ENCODE measurements at places on chromosomes 13 and 19.

- DNase-seq = no peak
Measured at GRCh38 chr19:46408664-46409039, 4.7 kb downstream of the CCDC8 start.

GRCh38 chr19:46373491-46374359, 26.8 kb downstream of the PPP5C start:
- DNase-seq = no peak

GRCh38 chr19:40741527-40742390, 8.5 kb downstream of the ACTMAP start:
- DNase-seq = no peak

DNA sequence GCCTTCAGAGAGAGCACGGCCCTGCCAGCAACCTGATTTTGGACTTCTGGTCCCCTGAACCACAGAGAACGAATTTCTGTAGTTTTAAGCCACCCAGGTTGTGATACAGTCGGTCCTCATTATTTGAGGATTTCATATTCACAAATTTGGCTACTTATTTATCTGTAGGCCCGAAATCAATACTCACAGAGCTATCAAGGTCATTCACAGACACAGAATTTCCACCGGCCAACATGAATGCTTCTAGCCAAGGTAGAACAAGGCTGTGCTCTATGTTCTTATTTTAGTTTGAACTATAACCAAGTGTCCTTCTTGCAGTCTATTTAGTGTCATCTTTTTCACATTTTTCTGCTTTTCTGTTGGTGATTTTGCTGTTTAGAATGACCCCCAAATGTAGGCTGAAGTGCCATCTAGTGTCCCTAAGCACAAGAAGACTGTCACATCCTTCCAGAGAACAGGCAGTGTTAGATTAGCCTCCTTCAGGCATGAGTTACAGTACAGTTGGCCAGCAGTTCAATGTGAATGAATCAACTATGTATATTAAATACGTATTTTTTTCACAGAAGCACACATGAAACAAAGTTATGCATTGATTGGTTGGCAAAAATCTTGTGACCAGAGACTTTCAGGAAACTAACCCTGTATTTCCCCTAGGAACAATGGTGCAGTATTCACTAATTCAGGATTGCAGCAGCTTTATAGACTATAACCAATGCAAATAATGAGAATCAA, 63.5 kb downstream of the C13orf42 start:
- no peak for DNase-seq

DNA sequence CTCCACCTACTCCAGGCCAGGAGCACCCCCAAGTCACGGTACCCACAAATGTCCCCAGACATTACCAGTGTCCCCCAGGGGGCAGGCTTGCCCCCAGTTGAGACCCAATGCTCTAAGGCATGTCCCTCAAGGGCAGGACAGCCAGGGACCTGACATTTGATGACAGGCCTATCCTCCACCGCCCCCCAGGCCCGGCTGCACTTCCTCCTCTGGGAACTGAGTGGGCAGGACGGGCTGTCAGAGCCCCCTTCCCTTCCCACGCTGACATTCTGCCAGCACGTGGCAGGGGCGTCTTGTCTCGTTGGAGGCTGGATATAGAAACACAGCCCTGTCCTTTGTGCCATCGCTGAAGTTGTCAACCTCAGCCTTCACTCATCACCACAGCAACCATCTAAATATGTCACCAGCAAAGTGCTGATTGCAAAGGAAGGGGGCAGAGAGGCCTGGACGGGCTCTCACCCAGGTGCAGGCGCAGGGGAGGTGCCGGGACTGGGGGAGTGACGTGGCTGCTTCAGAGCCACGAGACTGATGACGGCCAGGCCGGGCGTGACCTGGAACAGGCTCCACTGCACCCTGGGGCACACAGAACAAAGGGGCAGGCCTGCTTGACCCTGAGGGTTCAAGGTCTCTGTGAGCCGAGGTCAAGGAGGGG, 38.4 kb downstream of the GNG7 start:
- no peak for DNase-seq

- DNase-seq = no peak
Measured at GRCh38 chr19:56978023-56978565, 137.6 kb upstream of the PEG3 start.

GRCh38 chr13:102405499-102406100, 3.8 kb upstream of the FGF14 start:
- no peak for DNase-seq

DNA sequence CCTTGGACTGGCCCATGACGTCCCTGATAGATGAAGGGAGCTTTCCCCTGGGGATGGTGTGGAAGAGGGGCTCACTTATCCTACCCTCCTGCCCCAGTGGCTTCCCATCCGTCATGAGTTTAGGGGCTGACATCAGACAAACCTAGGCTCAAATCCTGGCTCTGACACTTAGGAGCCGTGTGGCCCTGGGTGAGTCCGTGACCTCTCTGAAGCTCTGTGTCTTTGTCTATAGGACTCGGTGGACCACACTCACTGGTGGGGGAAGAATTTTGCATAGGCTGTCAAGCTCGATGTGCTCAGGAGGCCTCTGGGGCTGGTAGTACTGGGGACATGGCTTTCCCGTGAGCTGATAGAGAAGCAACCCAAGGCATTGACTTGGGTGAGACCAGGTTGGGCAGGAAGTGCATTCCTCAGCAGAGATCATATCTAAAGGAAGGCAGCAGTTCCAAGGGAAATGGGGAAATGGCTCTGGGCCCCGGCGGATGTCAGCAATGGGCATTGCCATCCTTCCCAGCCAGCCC, 17.4 kb upstream of the AP1M2 start:
- DNase-seq = no peak

DNA sequence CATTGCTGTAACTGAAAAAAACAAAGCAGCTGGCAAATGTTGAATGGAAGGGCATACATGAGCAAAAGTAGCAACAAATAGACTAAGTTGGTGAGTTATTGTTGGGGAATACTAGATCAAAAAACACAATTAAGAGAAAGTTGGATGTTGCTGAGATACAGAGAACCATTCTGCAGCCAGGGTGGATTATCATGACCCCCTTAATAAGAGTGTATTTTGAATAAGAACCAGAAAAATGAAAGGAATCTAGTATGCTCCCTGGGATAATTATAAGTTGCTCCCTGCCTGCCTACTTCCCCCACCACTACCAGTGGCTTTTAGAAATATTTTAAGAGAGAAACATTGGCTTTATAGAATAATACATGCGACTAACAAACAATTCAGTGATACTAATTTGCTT, 14.5 kb upstream of the TRPC4 start:
- no peak for DNase-seq

- DNase-seq = no peak
Measured at GRCh38 chr19:47352095-47352494, 3.0 kb downstream of the DHX34 start.

- DNase-seq = no peak
Measured at GRCh38 chr13:19088416-19088815, 93.2 kb downstream of the TUBA3C start.

All from activated T-cell treated with anti-CD3 and anti-CD28 coated beads for 4 hours (primary cell).